ENCODE measurements at places on chromosomes 7 and 10.

- no peak for DNase-seq
Measured at GRCh38 chr10:89637113-89637512, 7.9 kb downstream of the PANK1 start.

GRCh38 chr7:142974626-142975025 is 12.5 kb upstream of the KEL start:
- DNase-seq, result no peak

DNA sequence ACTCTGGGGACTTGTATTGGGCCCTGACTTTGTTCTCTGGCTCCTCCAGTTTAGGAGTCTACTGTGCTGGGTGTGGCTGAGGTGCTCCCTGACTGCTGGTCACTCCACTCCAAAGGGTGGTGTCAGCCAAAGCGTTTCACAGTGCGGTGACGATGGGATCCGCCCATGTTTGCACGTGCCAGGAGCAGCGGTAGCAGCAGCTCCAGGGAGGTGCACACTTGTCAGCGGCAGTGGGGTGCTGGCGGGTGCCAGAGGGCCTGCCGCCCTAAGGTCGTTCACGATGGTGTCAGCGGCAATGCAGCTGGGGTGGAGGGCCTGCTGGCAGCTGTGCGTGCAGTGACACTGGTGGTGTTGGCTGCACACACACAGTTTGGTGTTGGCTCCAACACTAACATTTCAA is 268.5 kb upstream of the AKR1E2 start:
- DNase-seq, result no peak

GRCh38 chr7:131625817-131626372 is 69.5 kb upstream of the PODXL start:
- DNase-seq, result no peak

GRCh38 chr10:78925800-78926319 is 142.9 kb upstream of the ZMIZ1 start:
- DNase-seq, result no peak

GRCh38 chr7:46581268-46581667 is 660.2 kb upstream of the IGFBP3 start:
- no peak for DNase-seq

- no peak for DNase-seq
Measured at GRCh38 chr10:19579761-19580545, 236.3 kb upstream of the PLXDC2 start.

GRCh38 chr7:7977774-7978173 is 9.2 kb downstream of the GLCCI1 start:
- DNase-seq, result no peak

DNA sequence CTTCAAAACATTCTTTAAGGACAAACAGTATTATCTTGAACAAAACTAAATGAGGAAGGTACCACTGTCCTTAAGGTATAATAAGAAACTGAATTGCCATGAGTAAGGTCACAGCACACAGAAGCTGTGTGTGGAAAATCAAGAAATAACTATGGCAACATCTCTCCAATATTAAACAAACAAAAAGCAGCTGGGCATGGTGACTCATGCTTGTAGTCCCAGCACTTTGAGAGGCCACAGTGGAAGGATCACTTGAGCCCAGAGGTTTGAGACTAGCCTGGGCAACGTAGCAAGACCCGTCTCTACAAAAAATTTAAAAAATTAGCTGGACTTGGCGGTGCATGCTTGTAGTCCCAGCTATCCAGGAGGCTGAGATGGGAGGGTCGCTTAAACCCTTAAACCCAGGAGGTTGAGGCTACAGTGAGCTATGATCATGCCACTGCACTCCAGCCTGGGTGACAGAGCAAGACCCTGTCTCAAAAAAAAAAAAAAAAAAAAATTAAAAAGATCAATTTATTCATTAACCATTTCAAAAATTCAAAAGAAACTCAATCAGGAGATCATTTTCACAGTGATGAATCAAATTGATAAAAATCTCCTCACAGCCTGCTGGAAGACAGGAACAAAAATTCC is 195.4 kb downstream of the SKIDA1 start:
- no peak for DNase-seq

GRCh38 chr10:96714031-96714590 is 6.2 kb downstream of the PIK3AP1 start:
- peak; percentile 60 for DNase-seq

DNA sequence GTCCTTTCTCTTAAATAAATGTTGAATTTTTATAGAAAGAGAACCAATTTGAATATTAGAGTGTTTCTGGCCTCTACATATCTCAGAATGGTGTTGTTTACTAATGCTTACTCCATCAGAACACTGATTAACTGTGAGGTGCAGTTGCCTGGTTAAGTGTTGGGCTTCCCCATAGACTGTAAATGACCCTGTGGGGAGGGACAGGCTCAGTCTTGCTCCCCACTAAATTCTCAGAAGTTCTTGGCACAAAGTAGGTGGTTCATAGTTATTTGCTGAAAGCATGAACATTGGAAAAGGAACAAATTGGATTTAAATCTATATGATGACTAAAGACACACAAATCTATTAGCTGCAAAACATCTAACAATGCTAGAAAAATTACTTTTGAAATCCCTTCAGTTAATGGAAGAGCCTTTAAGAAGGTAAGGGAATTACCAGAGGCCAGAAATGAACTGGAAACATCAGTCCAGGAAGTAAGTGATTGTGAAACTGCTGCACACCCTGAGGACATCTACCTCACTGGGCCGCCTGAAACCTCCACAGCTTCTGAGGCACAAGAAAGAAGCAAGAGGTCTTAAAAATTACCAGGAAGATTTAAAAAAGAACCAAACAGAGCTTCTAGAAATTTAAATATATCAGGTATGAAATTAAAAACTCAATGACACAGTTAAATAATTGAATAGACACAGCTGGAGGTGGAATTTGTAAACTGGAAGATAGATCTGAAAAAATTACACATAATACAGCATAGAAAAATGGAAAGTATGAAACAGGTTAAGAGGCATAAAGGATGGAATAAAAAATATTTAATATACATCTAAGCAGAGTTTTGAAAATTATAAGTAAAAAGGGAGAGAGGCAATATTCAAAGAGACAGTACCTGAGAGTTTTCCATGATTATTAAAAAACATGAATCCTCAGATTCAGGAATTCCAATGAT is 17.8 kb upstream of the COMTD1 start:
- no peak for DNase-seq

DNA sequence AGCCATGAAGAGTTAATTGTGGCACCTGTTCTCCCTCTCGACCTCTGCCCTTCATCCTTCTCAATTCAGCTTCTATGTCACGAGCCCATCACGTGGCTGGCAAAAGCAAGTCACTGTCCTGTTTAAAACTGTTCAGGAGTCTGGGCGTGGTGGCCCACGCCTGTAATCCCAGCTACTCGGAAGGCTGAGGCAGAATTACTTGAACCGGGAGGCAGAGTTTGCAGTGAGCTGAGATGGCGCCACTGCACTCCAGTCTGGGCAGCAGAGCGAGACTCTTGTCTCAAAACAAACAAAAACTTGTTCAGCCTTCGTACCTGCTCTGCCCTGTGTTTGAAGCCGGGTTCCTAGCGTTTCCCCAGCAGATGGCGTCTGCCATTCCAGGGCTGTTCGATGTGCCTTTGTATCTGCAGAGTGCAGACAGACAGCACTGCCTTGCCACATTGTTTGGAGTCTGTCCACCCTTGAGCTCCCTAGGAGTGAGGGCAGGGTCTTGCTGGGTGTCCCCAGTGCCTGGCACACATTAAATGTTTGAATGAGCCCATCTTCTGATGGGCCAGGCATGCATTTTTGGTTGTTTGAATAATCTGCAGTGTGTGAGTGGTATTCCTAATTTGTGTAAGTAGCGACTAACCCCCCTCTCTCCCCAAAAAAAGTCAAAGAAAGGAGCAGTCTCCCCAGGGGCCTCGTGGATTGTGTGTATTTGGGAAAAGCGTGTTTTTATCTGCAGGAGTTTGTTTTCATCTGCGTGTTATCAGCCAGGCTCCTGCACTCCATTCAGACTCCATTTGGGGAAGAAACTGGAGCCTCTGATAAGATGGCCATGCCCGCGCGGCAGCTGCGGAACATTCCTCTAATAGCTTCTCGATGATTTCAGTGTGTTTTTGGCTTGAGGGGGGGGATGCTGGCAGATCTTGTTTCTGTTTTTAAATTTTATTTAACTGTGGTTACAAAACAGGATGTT is 61.2 kb downstream of the DNAJB6 start:
- no peak for DNase-seq

DNA sequence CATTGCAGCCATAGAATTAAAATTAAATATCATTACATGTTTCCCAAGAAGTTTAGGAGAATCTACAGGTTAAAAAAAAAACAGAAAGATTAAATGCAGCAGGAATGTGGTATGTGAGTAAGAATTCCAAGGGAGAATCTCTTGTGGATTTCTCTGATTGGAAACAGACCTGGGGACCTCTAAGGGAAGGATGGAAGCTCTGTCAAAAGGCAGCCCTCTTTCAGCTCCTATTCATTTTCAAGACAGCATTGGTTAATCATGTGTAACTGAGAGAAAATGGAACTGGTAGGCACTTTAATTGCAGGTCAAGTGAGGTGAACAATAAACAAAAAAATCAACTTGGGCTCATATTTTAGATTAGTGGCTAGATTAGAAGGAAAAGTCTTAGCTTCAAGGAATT is 81.4 kb upstream of the MTPN start:
- DNase-seq, result no peak

DNA sequence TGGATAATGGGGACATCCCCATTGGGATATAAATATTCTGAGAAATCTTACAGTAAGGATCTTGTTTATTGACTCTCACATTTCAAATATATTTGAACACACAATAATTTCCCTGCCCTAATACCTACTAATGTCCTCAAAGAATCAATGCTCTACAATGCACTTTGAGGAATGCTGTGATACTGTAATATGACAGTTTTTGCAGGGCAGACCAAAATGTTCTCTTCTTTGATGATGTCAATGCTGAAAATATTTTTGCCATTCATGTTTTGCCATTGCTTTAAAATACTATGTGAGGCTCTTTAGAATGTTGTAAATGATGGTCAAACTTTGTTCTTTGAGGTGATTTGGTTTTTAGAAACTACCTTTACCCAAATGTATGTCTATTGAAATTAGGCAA is 594.1 kb downstream of the INHBA start:
- DNase-seq, result no peak

DNA sequence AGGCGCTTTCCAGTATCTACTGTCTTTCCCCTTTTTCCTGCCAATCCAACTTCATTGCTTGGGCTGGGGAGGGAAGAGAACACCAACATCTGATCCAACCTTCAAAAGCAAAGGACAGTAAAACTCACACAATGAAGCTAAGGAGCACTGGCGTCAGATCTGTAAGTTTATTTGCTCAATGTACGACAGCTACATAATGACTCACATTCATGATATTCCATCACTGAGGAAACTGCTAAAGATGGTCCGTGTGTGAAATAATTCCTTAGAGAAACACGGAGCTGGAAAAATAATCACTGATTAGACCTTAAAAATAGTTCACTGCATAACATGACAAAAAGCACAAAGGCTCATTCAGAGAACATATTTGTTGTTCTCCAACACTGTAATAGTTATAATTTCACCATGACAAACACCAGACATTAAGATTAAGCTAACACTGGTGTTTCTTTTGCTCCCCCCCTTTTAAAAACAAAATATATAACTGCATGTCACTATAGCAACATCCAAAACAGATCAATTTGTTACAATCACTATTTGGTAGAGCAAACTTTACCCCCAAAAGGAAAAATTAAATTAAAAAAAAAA is 24.3 kb downstream of the HSPB1 start:
- DNase-seq, result no peak

DNA sequence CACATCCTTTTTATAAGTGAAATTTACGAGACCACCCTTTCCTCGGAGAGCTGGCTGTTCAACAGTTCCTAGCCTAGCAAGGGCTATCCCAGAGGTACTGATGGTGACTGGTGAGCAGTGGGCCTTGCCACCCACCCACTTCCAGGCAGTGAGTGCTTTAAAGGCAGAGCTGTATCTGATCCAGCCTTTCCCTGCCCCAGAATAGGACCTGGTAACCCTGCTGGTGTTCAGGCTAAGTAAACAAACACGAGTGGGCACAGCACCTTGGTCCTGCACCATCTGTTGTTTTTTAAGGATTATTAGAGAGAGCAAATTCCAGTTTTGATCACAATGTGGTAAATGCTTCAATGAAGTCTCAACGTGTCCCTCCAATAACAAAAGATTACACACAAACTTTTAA is 75.7 kb downstream of the COBL start:
- DNase-seq, result no peak

- no peak for DNase-seq
Measured at GRCh38 chr7:28643584-28644340, 231.4 kb downstream of the CREB5 start.

DNA sequence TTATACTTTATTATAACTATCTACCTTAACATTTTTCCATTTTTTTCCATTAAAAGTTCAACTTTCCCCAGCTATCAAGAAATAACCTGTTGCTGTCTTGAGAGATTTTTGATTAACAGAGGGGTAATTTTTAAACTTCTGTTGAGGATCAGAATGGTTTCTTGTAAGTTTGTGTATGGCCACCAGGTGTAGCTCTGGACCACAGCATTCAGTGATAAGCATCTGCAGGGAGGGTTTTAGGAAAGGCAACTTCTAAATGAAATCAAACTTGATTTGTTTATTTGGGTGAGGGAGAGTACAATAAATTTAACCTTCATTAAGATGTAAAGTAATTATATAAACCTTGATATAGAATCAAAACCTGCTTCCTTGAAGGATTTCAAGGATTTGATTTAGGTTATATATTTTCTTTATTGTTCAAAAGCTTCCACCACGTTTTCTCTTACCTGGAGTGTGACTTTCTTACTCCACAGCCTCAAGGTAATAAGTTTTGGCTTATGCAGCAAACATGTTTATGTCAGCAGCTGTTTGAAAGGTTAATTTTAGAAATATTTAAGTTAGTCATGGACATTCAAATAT is 153.3 kb downstream of the STK31 start:
- DNase-seq, result no peak

Data from bone marrow (tissue), 2 donors.